Stimulated activated CD4-positive, alpha-beta T cell treated with anti-CD3 and anti-CD28 coated beads, TNF-alpha, amount 100 ng/mL, for 1 hour (primary cell): ENCODE measurements at places on chromosomes 13 and 19.

DNA sequence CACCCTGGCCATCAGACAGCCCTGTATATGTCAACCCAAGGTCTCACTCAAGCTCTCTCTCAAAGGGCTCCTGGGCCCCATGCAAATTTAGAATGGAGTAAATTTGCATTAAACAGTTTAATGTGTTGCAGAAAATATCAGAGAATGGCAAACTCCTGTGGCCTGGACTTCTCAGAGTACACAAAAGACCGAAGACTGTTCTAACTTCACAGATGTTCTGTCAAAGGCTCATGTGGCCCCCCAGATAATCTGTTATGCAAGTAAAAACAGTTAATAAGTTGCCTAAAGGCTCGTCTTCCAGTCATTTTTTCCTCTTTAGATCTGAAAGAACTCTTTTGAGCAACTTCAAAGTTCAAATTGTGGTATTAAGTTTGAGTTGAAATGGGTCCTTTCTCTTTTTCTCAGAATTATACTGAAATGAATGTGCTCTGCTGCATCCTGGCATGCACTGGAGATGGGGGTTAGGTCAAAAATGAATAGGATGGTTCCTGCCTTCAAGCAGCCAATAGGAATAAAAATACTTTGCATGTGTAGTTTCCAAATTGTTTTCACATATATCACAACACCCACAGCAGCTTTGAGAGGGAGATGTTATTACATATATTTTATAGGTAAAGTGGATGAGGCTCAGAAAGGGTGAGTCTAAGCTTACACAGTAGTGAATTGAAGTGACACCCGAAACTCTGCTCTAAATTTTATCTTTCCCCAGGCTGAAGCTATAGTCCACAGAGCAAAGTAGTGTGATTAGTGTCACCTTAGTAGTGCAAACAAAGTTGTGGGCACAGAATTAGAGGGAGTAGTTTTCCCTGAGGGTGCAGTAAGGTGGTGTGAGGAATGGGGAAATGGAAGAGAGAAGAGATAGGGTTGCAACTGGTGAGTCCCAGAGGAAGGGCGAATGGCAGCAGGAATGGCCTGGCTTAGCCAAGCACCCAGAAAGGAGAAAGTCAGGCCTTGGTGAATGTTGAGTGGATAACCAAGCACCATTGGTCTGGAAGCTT is 205.0 kb upstream of the RFC3 start:
- DNase-seq, result no peak

DNA sequence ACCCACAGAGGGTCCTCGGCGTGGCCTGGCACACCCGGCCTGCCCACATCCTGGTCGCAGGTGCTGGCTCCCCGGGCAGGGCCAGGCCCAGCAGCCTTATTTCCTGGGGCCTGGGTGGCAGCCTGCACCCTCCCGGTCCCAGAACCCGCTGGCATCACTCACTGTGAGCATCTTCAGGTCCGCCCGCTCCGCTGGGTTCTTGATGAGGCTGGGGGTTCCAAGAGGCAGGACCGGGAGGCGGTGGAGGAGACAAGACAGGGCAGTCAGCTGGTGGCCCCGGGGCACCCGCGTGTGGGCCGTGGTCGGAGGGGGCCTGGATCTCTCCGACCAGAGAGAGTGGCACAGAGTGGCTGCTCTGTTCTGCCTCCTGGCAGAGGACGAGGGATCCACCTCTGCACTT is 27.6 kb upstream of the ZBTB7A start:
- no peak for DNase-seq

DNA sequence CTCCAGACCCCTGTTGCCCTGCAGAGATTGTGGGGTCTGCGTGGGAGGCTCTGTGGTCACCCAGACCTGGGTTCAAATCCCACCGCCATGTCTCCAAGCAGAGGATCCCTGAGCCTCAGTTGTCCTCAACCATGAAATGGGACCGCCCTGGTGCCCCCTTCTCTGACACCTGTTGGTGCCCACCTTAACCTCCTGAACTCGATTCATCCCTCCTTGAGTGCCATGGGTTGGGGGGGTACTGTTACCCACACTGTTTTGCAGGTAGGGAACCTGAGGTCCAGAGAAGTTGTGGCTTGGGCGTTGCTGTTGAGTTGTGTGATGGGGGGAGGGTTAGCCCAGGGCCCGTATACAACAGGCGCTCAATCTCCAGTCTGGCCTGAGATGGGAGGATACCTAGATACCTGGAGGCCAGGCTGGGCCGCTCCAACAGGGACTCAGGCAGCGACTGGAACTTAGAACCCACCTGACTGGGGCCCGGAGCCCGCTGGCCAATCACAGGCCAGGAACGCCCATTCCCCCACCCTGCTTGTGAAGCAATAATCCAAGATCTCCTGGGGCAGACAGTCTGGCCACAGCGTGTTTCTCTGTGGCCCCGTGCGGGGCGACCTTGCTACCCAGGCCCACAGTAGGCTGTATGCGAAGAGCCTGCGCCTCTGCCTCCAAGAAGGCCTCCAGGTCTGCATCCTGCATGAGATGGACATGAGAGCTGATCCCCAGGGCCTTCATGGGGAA is 2.8 kb downstream of the ARID3A start:
- no peak for DNase-seq

GRCh38 chr13:60213236-60213744 is 49.6 kb upstream of the DIAPH3 start:
- no peak for DNase-seq

DNA sequence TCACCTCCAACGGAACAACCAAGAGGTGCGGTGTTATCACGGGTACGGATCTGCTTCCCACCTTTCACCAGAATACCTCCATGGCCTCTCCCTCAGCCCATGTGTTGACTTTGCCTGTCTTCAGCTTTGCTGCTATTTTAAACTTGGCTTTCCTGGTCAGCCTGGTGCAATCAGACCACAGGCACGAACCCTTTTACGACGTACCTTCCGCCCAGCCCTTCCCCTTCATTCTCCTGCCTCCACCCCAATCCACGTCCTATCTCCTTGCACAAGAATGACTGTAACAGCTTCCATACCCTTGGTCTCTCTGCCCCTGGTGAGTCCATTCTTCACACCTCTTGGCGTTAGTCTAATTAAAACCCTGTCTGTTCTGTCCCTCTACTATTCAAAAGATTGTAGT is 431.7 kb downstream of the EFNB2 start:
- DNase-seq, result no peak

DNA sequence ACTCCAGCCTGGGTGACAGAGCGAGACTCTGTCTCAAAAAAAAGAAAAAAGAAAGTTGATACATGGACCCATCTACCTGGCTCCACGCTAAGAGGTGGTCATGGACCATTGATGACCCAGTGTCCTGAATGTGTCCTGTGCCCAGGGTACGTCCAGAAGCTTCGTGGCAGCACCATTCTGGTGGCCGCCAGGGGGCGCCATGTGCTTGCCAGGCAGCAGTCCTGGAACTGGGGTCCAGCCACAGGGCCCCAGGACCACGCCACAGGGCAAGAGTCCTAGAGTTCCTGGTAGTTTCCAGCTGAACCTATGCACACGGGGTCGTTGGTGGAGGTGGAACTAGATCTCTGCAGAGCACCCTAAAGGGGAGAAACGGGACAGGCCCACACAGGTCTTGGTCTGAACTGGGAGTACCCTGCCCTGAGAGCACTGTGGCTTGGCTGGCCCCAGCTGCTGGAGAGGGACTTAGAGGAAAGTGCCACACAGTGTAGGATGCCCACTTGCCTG is 19.9 kb upstream of the FBXO27 start:
- DNase-seq, result peak; percentile 47

DNA sequence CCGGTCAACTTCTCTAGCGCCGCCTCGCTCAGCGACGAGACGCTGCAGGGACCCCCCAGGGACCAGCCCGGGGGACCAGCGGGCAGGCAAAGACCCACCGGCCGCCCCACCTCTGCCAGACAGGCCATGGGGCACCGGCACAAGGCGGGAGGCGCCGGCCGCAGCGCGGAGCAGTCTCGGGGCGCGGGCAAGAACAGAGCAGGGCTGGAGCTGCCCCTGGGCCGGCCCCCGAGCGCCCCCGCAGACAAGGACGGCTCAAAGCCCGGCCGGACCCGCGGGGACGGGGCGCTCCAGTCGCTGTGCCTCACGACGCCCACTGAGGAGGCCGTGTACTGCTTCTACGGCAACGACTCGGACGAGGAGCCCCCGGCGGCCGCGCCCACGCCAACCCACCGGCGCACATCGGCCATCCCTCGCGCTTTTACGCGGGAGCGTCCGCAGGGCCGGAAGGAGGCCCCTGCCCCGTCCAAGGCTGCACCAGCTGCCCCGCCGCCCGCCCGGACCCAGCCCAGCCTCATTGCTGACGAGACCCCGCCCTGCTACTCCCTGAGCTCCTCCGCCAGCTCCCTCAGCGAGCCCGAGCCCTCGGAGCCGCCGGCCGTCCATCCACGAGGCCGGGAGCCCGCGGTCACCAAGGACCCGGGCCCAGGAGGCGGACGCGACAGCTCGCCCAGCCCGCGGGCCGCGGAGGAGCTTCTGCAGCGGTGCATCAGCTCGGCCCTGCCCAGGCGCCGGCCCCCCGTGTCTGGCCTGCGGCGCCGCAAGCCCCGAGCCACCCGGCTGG is 11.3 kb downstream of the C19orf25 start:
- no peak for DNase-seq

DNA sequence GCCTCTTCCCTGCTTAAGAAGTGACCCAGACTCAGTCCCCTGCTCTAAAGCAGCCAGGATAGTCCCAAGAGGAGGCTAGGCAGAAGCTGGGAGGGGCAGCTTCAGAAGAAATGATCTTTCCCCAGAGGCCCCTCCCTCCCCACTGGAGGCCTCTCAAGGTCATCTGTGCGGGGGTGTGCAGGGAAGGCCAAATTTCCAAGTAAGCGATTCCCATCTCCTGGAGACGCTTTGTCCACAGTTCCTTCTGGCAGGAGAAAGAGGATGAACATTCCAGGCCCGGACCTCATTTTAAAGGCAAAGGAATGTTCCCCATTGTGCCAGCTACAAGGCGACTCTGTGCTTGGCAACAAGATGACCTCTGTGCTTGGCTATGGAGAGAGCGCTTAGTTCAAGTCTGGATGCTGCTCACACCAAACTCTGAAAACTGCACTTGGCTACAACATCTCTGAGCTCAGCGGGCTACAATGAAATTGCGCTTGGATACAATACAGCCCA is 23.5 kb downstream of the COL5A3 start:
- DNase-seq, result no peak

GRCh38 chr13:106755542-106755941 is 187.6 kb upstream of the ARGLU1 start:
- DNase-seq, result no peak

DNA sequence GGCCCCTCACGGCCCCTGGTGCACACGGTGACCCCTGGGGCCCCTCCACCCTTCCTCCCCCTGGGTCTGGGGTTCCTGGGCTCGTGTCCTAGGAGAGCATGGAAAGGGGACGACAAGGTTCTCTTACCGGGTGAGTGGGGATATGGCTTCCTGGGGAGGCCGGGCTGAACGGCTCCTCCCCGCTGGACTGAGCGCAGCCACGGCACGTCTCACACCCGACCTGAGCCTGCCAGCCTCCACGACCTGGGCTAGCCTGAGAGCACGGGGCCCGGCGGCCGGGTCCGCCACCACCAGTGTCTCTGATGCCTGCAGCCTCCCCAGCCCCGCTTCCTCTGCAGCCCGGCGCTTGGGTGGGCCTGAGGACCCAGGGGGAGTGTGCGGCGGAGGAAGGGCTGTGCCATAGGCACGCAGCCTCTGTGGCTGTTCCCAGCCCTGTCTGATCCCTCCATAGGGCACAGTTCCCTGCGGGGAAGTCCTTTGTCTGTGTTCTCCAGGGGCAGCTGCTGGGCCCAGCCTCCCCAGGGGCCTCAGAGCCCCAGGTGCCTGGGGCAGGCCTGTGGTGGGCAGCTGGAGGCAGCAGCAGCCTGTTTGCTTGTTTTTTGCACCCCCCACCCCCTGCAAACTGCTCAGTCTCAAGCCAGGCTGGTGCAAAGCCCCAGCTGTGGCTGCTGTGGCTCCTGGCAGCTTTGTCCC is 15.0 kb downstream of the PLIN4 start:
- DNase-seq, result no peak

DNA sequence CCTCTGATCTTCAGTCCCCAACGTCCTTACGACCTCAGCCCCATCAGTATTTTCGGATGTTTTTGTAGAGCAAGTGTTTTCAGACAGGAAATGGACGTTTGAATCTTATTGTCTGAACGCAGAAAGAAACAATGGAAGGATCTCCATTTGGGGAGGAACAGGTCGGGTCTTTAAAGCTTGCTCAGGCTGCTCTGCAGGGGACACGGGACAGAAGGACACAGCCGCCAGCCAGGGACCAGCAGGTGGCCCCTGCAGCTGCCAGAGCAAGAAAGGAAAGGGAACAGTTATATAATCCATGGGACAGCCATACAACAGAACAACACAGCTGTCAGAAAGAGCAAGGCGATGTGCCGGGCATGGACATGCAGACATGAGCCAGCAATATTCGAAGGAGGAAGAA is 18.5 kb upstream of the IGLON5 start:
- no peak for DNase-seq

DNA sequence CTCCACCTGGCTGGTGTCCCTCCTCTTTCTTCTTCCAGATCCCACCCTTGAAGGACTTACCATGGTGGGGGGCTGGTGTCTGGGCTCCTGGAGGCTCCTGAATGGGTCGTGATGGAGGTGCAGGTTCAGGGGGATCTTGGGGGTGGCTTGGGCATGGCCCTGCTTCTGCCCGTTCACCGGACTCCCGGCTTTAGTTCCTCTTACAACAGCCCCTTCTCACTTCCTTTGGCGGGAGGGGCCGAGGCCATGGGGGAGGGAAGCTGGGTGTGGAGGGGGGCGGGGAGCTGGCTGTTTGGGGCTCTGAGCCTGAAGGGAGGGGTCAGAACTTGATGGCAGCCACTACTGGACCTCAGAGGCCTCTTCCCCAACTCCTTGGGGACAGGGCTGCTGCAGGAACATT is at the start of gene MYO1F:
Gene MYO1F, minus strand, starts transcription at position 196 of the 400 bp plus-strand sequence. Its CDS starts 133 bp downstream, at position 63.
- no peak for DNase-seq

- DNase-seq, result no peak
Measured at GRCh38 chr13:63446329-63446728, 2030.7 kb upstream of the PCDH20 start.

GRCh38 chr19:19410553-19411550 is 5.4 kb downstream of the GATAD2A start:
- DNase-seq, result no peak

DNA sequence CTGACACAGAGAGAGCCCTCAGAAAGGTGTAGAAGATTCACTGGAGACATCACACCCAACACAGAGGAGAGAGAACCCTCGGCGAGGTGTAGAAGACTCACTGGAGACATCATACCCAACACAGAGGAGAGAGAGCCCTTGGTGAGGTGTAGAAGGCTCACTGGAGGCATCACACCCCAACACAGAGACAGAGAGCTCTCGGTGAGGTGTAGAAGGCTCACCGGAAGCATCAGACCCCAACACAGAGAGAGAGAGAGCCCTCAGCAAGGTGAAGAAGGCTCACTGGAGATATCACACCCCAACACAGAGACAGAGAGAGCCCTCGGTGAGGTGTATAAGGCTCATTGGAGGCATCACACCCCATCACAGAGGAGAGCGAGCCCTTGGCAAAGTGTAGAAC is 826.5 kb downstream of the UQCRFS1 start:
- DNase-seq, result no peak

DNA sequence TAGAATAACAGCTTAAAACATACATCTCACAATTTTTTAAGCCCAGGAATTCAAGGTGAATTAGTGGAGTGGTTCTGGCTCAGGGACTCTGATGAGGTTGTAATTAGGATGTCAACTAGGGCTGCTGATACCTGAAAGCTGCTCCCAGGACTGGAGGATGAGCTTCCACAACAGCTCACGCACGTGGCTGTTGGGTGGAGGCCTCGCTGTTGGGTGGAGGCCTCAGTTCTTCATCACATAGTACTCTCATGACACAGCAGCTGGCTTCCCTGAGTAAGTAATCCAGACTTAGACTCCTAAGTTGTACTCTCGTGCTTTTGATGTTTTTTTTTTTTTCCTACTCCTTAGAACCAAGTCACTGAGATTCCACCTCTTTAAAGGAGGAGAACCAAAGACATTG is 577.1 kb upstream of the PRR20A start:
- no peak for DNase-seq

GRCh38 chr13:50426927-50427326 is 411.7 kb downstream of the KCNRG start:
- DNase-seq, result no peak
